ENCODE measurements at places on chromosomes 7 and 10. TPM values are rescaled to one million over a fixed set of nuclear protein-coding genes. Genes with fewer than 3 reads are reported as not detected.

GRCh38 chr10:106548832-106549231 lies 615.7 kb downstream of the SORCS1 start:
- no peak overlapping the region for H3K4me3 ChIP-seq
- H3K27me3 ChIP-seq: no peaks in the 10 kb centered on the region
- no peak for DNase-seq
- H3K4me1 ChIP-seq: no peaks in the 10 kb centered on the region
- no peaks in the 10 kb centered on the region for H3K36me3 ChIP-seq

DNA sequence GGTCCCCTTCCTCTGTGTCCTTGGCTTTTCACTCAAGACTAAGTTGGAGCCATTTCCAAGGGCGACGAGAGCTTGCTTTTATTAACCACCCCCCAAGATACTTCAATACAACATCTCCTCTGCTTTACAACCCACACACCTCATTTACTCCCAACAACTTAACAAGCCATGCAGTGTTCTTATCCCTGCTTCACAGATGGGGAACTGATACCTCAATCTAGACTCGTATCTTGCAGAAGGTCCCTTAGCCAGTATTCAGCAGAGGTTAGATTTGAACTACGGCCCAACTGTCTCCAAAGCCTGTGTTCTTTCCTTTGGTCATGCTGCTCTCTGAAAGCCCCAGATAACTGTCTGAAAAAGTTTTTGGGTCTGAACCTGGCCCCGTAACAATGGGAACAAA lies 444.8 kb downstream of the GRID1 start:
- no peaks in the 10 kb centered on the region for H3K27me3 ChIP-seq
- H3K36me3 ChIP-seq: no peaks in the 10 kb centered on the region
- H3K27ac ChIP-seq: no peak overlapping the region
- DNase-seq: no peak
- no peak overlapping the region for H3K4me3 ChIP-seq

TET1 gene
- total RNA-seq: 3.8 TPM

MBL2 gene
- total RNA-seq: 0.16 TPM

GRCh38 chr10:126527645-126528314 lies 139.5 kb upstream of the ADAM12 start:
- no peaks in the 10 kb centered on the region for H3K36me3 ChIP-seq
- DNase-seq: no peak
- no peaks in the 10 kb centered on the region for H3K4me1 ChIP-seq
- no peaks in the 10 kb centered on the region for H3K27me3 ChIP-seq

ITIH5 gene
- total RNA-seq: 28.0 TPM

- no peaks in the 10 kb centered on the region for H3K36me3 ChIP-seq
- H3K4me1 ChIP-seq: no peaks in the 10 kb centered on the region
- H3K27ac ChIP-seq: no peak overlapping the region
- no peaks in the 10 kb centered on the region for H3K27me3 ChIP-seq
Observed at GRCh38 chr10:17316488-17317170, 88.6 kb downstream of the VIM start.
